Cerebellar cortex (tissue), 1 donor: ENCODE measurements at places on chromosomes 6 and 20.

GRCh38 chr20:23167431-23167830 lies 81.3 kb upstream of the CD93 start:
- no peak for DNase-seq

- peak; percentile 65 for DNase-seq
These were observed 11.3 kb upstream of the DSN1 start for GRCh38 chr20:36784900-36785299.

DNA sequence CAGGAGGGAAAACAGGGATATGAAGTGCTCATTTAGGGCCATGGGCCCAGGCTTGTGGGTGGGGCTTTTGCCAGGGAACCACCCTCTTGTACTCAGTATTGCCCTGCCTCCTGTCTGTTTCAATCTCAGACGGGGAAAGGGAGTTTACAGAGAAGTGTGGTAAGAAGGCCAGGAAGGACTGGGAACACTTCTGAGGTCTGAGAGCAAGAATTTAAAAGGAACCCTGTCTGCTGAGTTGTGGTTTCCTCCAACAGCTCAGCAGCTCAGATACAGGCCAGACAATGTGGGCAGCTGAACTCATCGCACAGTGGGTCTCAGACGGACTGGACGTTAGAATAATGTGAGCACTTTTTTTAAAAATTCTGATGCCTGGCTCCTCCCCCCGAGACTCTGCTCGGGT lies 354.1 kb upstream of the ARID1B start:
- DNase-seq = no peak

GRCh38 chr6:149203509-149203908 lies 114.0 kb upstream of the TAB2 start:
- no peak for DNase-seq

- DNase-seq = no peak
These were observed 7.2 kb downstream of the SOBP start for GRCh38 chr6:107496892-107497684.

DNA sequence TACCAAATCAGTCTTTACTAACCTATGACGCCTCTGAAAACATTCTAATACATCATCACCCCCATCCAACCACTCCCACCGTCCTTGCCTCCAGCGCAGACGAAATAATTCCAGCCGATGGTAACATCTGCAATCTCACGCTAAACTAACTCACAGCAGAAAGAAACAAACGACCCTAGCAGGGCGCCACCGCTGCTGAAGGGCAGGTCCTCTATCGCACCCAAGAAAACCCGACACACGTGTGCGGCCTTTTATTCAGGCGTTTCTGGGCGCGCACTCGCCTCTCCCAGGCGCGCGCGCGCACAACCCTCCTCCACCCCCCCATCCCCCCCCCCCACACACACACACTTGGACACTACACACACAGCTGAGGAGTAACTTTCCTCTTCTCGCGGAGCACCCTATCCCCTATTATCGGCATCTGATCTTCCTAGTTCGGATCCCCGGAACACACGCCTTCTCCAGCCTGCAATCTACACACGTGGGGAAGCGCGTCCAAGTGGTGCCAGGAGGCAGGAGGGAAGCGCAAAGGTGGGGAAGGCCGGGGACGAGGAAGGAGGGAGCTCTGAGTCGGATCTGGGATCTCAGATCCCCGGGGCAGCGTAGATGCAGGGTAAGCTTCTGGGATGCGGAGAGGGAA lies 1.4 kb downstream of the GFOD1 start:
- no peak for DNase-seq

DNA sequence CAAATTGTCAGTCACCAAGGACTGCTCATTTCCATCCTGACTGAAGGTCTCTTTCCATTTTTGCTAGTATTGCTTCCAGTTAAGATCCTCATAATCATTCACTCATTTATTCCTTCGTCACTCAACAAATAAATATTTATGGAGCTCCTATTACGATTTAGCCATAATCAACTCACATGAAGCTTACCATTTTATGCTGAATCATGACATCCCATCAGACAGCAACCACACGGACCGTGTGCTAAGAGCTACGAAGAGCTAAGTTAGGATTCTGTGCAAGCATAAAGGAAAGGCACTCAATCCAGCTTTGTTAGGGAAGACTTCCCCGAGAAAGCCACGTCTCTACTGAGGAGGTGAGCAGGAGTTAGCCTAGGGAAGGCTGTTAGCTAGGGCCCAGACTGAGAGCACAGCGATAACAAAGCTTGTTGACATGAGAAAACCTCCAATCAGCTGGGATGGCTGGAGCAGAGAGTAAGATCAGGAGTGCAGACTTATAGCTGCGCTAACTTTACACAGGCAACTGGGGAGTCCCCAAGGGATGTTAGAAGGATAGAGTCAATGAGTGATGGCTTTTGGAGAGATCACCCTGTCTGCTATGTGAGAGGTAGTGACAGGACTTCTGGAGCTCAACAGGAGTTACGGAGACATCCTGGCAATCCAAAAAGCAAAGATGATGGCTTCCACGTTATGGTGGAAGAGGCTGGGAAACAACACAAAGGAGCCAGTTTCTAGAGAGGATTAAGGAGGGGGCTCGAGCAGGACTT lies 2.6 kb upstream of the GID8 start:
- DNase-seq = no peak

DNA sequence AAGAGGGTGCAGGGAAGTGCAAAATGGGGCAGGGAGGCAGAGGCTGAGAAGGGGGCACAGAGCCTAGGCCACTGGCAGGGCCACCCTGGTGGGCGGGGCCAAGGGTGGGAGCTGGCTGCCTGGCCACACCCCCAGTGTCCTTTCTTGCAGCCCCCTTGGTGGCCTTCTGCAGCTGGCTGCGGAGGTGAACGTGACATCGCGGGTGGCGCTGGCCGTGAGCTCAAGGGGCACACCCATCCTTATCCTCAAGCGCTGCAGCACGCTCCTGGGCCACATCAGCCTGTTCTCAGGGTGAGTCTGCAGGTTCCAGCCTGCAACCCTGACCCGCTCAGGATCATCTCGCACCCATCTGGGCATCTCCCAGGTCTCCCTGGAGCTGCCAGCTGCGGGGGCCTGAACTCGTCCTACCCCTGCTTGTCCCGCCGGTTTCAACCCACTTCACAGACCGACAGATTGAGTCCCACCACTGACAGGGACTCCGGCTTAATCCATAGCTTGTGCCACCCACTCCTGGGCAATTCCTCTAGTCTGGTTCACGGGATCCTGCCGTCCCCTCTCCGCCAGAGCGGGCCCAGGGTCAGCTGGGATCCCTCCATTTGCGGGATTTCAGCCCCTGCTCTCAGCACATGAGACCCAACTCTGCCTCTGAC lies 6.2 kb downstream of the BPIFB3 start:
- no peak for DNase-seq

GRCh38 chr6:5174244-5174643 lies 86.5 kb downstream of the LYRM4 start:
- DNase-seq = no peak

DNA sequence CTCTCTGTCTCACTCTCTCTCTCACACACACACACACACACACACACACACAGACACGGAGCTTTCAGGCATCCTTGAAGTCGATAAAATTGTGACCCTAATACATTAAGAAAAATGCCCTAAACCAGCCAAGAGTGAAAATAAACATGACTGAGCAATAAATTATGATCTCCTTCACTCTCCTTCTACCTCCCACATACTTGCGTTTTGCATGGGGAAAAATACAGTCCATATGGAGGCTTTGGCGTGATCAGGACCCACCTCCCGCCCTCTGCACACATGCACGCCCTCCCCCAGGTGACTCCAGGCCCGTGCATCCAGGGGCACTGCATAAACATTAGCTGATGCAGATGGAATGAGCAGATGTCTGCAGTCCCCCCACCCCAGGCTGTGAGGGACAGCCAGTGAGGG lies 114.2 kb upstream of the JARID2 start:
- no peak for DNase-seq

GRCh38 chr20:1790386-1790785 lies 104.8 kb upstream of the SIRPA start:
- no peak for DNase-seq

- no peak for DNase-seq
These were observed 136.2 kb downstream of the BMP7 start for GRCh38 chr20:57130160-57130772.

DNA sequence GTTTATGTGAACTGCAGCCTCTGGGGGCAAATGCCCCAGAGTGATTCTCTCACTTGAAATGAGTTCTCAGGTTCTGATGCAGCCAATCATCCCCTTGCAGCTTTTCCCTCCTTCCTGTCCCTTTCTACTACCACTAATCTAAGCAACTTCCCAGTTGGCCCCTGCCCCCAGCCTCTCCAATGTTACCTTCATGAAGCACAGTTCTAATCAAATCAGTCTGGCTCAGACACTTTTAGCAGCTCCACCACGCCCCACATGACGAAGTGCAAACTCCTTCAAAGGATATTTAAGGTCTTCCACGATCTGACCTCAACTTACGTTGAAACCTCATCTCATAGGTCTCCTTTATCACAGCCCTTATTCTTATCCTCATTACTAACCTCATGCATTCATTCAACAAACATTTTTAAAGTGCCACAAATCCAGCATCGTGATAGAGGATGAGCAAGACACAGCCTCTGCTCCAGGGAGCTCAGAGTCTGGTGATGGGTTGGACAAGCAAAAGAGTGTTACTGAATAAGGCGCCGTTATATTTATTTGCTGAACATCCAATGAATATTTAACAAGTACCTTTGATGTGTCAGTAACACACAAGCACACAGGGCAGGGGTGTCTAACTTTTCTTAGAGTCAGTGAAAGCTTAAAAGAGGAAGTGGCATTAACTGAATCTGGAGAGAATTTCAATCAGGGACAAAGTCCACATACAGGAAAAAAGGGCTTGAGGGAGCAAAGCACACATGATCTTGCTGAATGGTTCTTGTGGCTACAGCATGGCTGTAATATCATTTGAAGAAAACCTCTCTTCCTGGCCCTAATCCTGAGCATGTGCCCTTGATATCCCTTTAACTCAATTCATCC lies 20.4 kb upstream of the DTNBP1 start:
- no peak for DNase-seq

- DNase-seq = no peak
These were observed 8.3 kb upstream of the FOXC1 start for GRCh38 chr6:1601158-1602048.

DNA sequence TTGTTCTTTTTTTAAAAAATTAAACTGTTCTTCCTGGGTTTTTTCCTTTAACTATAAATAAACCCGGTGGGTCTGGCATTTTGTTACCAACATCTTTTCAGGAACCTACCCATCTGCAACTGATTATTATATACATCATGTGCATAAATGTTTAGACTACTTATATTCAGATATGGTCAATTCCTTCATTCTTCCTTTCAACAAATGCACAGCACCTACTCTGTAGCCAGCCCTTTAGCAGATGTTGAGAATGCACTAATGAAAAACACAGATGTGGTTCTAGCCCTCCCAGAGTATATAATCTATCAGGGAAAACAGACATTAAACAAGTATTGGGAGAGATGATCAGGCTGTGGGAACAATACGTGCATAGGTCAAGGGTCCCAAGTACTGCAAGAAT lies 237.1 kb downstream of the UST start:
- DNase-seq = no peak

DNA sequence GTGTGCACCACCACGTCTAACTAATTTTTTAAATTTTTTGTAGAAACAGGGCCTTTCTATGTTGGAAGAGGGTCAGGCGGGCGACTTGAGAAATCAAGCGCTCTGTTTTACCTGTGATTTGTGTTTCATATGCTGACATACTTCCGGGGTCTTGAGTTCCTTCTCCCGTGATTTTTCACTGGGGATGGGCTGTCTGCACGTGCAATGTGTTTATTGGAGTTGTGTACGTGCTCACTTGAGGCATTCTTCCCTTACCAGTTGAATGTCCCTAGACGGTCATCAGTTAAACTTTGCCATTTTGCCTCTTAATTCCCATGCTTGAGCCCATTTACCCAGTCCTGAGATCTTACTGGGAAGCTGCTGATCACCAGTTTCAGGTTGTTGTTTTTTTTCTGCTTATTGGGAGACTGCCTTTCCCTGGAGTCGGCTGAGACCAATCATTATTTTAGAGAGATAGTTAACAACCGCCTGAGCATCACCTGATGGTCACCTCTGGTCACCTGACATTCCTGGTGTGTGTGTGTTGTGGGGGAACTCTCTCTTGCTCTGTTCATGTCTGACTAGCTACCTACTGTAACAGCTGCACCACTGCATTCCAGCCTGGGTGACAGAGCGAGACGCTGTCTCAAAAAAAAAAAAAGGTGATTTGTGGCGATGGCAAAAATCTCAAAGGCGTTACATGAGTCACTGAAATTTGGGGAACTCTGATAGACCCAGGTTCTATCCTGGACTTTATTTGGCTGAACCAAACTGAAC lies 34.8 kb upstream of the NCOA3 start:
- no peak for DNase-seq

GRCh38 chr6:76264468-76264867 lies 192.0 kb upstream of the IMPG1 start:
- DNase-seq = no peak

DNA sequence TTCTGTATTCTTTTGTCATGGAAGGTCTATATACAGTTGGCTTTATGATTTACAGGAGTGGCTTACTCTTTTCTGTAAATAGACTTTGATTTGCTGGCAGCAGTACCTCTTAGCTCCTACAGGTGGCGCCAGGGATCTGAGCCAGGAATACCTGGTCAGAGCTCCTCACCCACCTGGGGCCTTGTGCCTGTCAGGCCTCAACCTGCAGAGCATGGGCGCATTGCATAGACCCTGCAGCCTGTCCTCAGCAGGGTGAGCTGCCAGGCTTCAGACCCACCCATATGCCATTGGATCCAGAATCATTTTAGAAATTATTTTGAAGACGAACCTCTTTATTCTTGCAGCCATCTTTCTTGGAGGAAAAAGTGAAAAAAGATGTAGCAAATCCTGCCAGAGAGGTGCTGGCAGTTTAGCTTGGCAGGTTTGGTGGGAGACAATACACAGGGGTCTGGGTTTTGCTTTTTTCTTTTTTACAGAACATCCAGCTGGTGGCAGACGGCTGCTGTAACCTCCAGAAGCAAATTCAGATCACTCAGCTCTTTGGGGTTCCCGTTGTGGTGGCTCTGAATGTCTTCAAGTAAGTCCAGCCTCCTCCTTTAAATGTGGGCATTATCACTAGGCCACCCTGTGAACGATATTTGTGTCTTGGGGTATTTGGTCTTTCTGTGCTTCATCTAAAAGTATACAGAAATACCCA lies 149.1 kb downstream of the MTHFD1L start:
- peak; percentile 90 for DNase-seq

DNA sequence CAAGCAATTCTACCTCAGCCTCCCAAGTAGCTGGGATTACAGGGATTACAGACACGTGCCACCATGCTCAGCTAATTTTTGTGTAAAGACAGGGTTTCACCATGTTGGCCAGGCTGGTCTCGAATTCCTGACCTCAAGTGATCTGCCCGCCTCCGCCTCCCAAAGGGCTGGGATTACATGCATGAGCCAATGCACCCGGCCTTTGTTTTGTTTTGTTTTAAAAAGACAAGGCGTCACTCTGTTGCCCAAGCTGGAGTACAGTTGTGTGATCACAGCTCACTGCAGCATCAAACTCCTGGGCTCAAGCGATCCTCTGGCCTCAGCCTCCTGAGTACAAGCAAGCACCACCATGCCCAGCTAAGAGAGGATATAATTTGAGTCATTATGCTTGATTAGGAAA lies 5.4 kb downstream of the SERINC3 start:
- DNase-seq = no peak
